ENCODE measurements at places on chromosomes 16 and 17. TPM values are rescaled to one million over a fixed set of nuclear protein-coding genes. Genes with fewer than 3 reads are reported as not detected.

Gene SOST
- total RNA-seq = not detected

- no peak for DNase-seq
Measured at GRCh38 chr17:58865301-58865700, 109.6 kb downstream of the PPM1E start.

DNA sequence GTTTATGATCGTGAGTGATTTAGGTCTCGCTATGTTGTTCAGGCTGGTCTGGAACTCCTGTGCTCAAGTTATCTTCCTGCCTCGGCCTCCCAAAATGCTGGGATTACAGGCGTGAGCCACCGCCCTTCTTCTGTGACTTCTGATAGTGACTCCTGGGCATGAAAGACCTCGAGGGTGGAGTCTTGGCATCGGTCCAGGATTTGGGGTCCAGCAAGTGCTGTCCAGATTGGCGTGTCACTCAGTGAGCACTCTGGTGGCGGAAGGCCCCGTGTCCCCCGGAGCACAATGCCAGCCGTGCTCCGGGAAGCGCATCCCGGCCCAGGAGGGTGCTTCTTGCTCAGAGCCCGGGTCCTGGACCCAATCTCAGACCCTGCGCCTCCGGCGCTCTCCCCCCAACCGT lies 6.8 kb downstream of the OR1F1 start:
- no peak for DNase-seq

GRCh38 chr17:75270966-75271232 lies at the start of gene MIF4GD:
Gene MIF4GD, minus strand, starts transcription at chr17:75271231. Its CDS starts 1,036 bp downstream, at chr17:75270195.
- DNase-seq = no peak

Measured in HT1080 (cell line).